Peyer's patch (tissue), 4 donors: ENCODE measurements at places on chromosomes 3 and 15.

DNA sequence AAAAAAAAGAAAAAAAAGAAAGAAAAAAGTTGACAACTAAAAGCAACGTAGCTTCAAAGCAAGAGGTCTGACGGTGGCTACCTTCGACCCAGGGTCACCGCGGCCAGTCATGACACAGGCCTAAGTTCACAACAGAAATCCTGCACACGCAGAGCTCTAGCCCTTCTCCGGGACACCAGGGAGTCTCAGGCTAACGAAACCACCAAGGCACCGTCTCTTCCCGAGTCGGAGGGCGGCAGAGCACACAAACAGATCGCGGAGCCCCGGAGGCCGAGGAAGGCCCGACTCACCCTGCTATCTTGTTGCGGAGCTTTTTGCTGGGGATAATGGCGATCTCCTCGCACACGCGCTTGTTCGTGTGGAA lies 584 bp downstream of the RPS17 start:
- no peak for DNase-seq

DNA sequence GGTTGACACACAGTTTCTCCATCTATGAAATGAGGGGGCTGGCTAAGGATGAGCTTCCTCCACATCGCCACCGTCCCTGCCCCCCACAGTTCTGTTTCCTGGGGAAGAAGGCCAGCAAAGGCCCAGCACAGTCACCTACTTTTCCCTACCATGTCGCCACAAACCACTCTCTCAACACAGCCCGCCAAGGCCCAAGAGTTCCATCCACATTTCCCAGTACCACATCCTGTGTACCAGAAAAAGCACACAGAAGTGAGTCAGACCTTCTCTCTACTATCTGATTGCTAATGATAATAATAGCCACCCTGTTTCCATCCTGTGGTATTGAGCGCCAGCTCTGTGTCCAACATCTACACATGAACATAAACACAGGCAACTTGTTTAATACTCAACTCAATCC lies 30.3 kb upstream of the C15orf39 start:
- DNase-seq = no peak

DNA sequence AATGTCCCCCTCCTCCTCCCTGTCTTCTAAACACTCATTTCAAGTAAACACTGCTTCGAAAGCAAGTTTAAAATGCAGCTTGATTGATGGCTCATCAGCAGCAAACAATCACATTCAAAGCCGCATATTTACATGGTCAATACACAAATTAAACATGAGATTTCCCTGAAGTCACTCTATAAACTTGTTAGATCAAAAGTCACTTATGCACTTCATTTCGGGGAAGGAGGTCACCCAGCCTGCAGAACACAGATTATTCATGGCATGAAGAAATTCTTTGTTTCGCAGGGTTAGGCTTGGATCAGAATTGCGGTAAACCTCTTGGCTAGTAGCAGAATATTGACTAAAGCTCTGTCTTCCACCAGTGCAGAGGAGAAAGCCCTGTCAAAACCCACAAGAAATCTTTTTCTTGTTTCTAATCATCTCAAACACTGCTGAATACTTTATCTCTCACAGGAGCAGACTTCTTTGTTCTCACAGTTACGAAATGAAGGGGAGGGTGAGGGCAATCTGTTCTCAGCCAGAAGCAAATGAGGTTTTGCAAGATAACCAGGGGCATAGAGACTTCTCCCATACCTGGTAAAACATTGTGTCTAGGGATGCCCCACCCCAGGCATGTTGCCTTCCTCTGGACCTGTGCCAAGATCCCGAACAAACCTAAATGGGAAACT lies 133.3 kb upstream of the CHL1 start:
- no peak for DNase-seq

DNA sequence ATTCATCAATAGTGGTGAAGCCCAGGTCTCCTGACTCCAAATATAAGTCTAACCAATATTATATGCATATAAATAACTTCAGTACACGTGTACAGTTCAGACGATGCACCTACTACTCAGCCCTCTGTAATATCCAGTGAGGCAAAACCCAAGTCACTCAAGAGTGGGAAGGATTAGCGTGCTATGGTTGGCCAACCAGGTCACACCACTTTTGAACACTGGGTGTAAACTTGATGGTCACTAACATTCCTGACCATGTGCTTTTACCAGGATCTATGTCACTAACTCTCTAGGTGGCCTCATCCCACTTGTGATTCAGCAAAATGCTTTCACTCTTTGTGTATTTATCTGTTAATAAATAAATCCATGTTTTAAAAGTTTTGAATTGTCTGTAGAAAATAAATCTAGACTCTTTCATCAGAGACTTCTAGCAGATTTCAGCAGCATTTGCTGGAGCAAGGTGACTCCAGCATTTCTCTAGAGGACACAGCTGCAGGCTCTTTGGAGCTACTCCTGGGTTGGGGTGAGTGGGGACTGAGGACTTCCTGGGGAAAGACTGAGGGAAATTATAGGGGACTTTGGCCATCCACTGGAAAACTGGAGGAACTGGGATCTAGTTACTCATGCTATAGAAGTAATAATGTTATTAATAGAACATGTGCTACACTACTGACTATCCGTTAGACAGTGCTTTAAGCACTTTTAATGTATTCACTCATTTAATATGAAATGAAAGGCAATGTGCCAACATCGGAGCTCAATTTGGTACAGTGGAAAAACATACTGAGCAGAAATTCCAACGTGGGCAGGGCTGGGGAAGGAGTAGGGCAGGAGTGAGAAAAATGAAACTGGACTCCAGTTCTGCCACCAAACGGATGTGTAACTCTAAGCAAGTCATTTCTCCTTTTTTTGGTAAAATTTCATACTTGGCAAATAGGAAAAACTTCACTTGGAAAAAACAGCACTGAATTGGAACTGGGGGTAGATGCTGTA lies 97.9 kb downstream of the RORA start:
- no peak for DNase-seq

GRCh38 chr3:195196266-195196665 lies 74.7 kb downstream of the XXYLT1 start:
- no peak for DNase-seq

DNA sequence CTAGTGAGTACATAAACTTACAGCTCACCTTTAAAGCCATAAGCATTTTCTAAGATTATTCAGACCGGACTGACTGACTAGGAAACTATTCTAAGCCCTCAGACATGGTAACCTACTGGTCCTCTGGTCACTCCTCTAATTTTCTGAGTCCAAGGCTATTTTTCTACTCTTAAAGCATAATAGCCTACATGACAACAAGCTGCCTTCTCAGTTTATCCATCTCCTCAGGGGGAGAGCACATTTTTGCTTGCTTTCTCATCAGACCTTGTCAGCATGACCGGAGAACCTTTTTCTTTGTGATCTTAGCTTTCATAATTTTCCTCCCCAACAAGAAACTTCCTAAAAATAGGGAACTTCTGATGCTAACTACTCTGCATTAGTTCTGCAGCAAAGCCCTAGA lies 38.4 kb downstream of the UBP1 start:
- DNase-seq = no peak

DNA sequence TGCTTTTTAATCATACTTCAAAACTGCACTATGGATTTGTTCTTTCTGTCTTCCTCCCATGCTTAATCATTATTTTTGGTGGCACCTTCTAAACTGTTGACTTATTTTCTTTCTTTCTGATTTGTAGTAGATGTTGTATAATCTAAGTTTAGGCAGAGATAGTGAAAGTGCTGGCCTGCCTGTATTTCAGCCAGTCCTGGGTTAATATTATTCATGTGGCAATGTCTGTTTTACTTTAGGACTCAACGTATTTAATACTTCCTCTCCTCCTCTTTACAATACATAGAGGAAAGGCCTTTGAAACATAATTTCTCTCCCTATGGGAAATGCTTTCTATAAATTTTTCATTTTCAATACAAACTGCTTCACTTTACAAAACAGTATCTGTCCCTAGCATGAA lies 327.7 kb upstream of the TPRG1 start:
- no peak for DNase-seq

DNA sequence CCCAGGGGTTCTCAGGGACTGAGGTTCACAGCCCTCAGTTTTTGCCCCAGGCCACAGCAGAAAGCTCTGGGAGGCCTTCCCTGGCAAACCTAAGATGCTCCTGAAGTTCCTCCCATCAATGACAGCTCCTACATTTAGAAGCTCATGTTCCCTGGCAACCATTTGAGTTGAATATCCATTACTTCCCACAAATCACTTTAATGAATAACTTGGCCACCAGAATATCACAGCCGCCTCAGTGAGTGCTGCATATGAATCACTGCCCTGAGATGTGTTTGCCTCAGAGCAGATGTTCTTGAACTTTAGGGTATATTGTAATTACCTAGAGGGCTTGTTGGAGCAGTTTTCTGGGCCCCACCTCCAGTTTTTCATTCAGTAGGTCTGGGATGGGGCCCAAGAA lies 27.4 kb downstream of the SLCO2A1 start:
- DNase-seq = no peak

GRCh38 chr3:52705688-52706686 lies at the start of the genes GLT8D1 and SPCS1:
Gene GLT8D1 (minus strand): TSS chr3:52705791. CDS start chr3:52700460, 5,331 bp downstream.
Gene SPCS1 (plus strand): TSS chr3:52706106. CDS start chr3:52706247, 141 bp downstream.
- DNase-seq = peak; percentile 93

GRCh38 chr3:9347081-9347480 lies 15.8 kb upstream of the THUMPD3 start:
- no peak for DNase-seq

DNA sequence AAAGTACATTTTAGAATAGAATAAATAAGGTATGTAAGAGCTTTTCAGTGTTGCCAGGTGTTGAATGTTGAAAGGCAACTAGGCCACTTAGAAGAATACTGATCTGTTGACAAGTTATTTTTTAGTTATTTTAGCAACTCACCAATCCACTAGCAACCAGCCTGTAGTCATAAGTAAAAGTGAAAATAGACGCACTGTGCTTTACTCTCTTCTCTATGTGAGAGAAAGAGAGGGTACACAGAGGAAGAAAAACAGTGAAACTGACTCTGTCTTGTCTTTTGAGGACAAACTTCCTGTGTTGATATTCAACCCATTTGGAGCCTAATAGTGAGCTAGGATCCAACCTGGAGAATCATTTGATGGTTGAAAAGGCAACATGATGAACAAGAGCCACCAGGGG lies 327.1 kb upstream of the GOLIM4 start:
- no peak for DNase-seq

- DNase-seq = no peak
These were observed 21.5 kb downstream of the PDHB start for GRCh38 chr3:58411851-58412830.

DNA sequence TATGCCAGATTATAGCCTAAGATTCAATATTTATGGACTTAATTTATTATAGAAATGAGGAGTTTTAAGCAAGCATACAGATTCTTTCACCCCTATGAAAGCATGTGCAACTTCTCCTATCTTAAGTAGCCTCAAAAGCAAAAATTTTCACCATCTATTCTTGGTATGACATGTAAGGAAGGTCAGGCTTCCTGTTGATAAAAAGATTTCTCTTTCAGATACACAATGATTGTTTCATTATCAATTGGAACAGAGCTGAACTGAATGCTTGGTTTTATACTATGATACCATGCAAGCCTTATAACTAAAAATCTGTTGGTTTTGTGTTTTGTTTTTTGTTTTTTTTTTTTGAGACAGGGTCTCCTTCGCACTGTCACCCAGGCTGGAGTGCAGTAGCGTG lies 3.9 kb downstream of the GRK7 start:
- no peak for DNase-seq

DNA sequence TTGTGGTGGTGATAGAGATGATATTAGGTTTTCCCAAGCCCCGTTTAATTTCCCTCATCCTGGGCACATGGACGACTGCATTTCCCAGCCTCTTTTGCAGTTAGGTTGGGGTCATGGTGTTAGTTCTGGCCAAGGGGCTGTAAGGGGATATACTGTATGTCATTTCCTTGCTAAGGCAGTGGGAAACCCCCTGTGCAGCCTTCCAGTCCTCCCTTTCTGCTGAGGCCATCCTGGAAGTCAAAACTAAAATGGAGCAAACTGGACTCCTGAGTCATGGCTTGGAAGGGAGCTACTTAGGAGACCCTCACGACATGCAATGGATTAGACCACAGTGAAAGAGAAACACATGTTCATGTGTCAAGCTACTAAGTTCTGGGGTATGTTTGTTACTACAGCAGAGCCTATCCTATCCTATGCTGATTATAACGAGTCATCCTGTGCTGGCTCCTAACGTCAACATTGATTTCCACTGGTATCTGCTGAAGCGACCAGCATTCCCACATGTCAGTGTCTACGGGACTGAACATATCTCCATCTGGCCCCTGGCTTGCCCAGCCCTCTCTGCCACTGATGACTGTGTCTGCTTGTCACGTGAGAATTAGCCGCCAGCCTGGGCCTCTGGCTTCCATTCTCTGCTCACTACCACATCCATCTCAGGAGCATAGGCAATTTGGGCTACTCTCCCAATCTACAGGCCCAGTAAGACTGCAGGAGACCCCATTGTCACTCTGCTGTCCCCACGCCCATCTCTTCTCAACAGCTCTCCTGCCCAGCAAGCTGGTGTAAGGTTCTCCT lies 85.6 kb upstream of the MEF2A start:
- no peak for DNase-seq

GRCh38 chr3:153910387-153910786 lies 210.8 kb upstream of the ARHGEF26 start:
- no peak for DNase-seq

- DNase-seq = no peak
These were observed 101.8 kb upstream of the ARL6 start for GRCh38 chr3:97662762-97663161.

DNA sequence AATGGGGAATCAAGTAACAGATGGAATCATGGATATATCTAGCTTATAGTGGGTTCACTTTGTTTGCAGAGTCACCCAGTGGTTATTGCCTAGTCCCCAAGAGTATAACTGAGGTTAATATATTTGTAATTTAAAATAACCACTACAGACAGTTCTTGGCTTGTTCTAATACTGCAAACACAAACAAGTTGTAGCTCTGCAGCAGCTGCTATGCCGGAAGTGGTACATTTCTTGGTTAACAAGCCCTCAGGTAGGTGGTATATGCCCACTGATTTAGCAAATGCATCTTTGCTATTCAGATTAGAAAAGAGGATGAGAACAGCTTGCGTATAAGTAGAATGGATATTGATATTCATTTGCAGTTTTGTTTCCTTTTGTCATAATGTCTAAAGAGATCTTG lies 984.2 kb downstream of the SQOR start:
- no peak for DNase-seq

- peak; percentile 43 for DNase-seq
These were observed 29.9 kb downstream of the PDIA5 start for GRCh38 chr3:123096731-123097130.

DNA sequence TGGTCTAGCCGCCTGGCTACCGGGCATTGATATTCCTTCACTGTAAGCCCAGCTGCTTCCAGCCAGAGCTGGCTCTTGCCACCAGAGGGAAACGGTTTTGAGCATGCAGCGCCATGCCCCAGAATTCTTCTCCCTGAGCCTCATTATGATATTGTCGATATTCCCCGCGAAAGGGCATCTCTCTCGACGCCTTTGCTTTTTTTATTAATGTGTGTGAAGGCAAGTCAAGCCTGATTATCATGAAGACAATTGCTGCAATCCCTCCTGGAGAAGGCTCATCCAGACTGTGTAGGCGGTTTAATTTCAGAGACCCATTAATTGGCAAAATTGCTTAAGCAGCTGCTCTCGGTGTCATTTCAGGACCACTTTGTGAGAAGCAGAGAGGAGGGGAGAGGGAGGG lies 321.2 kb upstream of the TLE3 start:
- DNase-seq = no peak

- DNase-seq = no peak
These were observed 67.0 kb downstream of the PPCDC start for GRCh38 chr15:75090388-75090734.
